Peyer's patch (tissue), 4 donors: ENCODE measurements at places on chromosomes 6 and 20. TPM values are rescaled to one million over a fixed set of nuclear protein-coding genes. Genes with fewer than 3 reads are reported as not detected.

GRCh38 chr6:158910484-158911440 lies 89.2 kb downstream of the RSPH3 start:
- DNase-seq, result no peak

- DNase-seq, result no peak
Measured at GRCh38 chr6:148550569-148550968, 196.3 kb upstream of the UST start.

- DNase-seq, result peak; percentile 10
Measured at GRCh38 chr6:166721576-166721975, 94.5 kb upstream of the RPS6KA2 start.

GRCh38 chr20:40427026-40427425 lies 262.0 kb downstream of the MAFB start:
- DNase-seq, result no peak

Gene ANKRD66
- total RNA-seq, result not detected

Gene CAGE1
- total RNA-seq, result not detected

Gene NRN1
- total RNA-seq, result 1.4 TPM

GRCh38 chr6:15504040-15504495 lies 158.8 kb downstream of the DTNBP1 start:
- no peak for DNase-seq

DNA sequence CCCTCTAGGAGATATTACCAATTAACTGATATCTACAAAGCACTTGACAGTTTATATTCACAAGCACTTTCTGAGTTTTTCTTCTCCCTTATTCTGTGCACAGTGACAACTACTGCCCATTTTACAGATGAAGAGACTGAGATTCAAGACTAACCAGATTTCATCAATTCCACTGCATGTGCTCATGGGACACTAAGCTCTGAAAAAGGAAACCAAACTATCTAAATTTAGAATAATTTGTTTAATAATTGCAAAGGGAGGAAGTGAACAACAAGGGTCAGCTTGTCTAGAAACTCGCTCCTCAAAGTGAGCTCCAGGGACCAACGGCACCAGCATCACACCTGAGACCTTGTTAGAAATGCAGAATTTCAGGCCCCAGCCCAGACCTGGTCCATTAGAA lies 50.8 kb upstream of the MYLIP start:
- no peak for DNase-seq

Gene PRPH2
- total RNA-seq, result 9.9 TPM

- peak; percentile 87 for DNase-seq
Measured at GRCh38 chr6:113642714-113643406, 214.3 kb upstream of the MARCKS start.

GRCh38 chr20:1381753-1382591 lies 10.9 kb downstream of the FKBP1A start:
- no peak for DNase-seq

DNA sequence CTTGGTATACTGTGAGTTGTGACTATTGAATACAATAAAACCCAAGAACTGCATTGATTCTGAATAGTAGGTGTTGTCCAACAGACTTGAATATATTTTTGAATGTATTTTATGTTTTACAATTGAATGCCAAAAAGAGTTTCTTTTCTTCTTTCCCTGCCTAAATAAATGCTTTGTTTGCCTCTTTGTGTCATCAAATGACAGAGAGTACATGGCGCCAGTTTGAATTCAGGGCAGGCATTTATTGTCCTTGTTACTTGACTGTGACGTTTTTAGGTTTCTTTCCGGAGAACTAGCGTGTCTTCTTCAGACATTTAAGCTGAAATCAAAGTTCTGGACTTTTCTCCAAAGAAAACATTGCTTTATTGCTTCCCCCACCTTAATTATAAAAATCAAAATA lies 16.6 kb downstream of the KIF3B start:
- DNase-seq, result no peak

Gene QRSL1
- 14.7 TPM for total RNA-seq

GRCh38 chr6:66558189-66558588 lies 851.2 kb upstream of the EYS start:
- no peak for DNase-seq

GRCh38 chr20:23200413-23200812 lies 114.3 kb upstream of the CD93 start:
- DNase-seq, result no peak

- peak; percentile 36 for DNase-seq
Measured at GRCh38 chr6:170062209-170062914, 228.5 kb downstream of the DLL1 start.

DNA sequence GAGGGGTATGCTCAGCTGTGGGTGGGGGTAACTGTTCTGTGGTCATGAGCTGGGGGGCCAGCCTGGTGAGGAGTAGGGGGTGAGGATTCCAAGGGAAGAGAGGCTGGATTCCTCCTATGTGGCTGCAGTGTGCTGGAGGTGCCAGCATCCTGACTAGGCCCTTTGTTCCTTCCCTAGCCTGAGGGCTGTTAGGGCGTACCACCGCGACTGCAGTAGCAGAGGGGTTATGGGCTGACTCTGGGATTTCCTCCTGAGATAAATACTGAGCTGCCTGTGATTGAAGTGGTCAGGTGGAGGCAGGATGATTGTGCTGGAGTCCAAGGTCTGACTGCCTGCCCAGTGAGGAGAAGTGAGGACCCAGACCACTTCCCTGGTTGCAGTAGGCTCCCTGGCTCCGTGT lies 205.3 kb downstream of the ADGRG6 start:
- no peak for DNase-seq

GRCh38 chr20:21190869-21191268 lies 65.0 kb downstream of the KIZ start:
- no peak for DNase-seq

Gene RAB5IF
- total RNA-seq, result 113 TPM

Gene CEP250
- 26.1 TPM for total RNA-seq

Gene KPNA5
- total RNA-seq, result 3.4 TPM

Gene DAAM2
- total RNA-seq, result 22.0 TPM

DNA sequence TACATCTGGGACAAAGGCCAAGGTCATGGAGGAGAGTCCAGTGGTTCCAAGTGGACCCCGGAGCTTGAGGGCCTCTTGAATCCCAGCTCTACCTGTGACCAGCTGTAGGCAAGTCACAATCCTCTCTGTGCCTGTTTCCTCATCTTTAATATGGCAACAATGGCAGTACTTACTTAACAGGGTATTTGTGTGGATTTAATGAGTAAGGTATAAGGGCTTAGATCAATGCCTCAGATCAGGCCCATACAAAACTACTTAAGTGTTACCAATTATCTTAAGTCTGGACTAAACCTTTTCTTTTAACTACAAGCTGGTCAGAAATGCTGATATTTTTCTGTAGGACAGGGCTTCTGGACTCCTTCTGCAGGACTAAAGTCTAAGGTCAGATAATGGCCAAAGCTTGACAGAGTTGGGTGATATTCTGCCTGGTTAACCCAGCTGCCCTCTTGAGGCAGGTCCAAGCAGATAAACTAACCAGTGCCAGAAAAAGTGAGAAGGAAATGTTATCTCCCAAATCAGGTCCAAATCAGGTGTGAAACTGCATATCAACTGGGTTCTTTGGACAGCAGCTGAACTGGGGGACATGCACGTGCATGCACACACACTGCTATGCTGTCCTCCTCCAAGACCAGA lies 2.2 kb downstream of the SULF2 start:
- DNase-seq, result no peak

Gene GGTLC1
- total RNA-seq, result not detected

DNA sequence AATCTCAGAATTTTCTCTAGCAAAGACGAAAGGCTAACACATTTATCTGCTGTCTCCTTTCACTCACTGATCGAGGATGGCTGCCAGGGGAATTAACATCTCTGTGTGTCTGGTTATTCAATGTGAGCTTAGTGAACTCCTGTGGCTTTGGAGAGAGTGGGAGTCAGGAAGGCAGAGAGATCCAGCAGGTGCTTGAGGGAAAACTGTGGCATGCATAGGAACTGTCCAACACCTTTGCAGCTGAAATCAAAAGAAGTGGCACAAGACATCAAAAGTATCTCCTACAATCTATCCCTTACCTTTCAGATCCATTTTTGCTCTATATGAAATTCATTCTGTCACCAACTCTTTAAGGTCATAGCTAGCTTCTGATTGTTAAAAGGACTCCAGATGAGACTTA lies 11.8 kb upstream of the FAM184A start:
- DNase-seq, result no peak

GRCh38 chr20:11844691-11845090 lies 73.0 kb upstream of the BTBD3 start:
- no peak for DNase-seq

GRCh38 chr6:80939898-80940297 lies 812.6 kb downstream of the TENT5A start:
- no peak for DNase-seq

- no peak for DNase-seq
Measured at GRCh38 chr6:52562911-52563310, 13.9 kb downstream of the TRAM2 start.

- DNase-seq, result no peak
Measured at GRCh38 chr20:37382482-37383120, 36.7 kb downstream of the SRC start.

DNA sequence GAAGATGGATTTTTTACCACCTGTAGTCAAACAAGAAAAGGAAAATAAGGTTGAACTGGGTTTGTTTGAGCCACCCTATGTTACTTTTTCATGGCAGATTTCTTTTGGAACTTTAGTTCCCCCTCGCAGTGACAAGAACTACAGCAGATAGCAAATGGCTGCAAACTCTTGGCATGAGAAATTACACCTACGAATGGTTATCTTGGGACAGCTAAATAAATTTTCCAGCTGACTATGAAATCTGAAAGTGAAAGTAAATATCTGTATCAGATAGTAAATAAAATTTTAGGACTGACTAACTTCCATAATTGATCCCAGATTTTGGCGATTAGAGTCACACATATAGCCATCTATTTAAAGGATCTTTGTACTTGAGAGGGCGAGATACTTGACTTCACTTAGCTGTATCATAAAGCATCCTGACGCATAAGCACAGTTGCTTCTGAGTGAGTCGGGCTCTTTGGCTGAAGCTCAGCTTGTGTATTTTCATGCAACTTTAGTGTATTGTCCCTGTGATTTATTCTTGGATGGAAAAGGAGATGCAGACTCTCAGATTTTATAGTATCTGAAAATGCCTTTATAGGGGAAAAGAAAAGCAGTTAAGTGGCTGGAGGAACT lies 125.3 kb upstream of the B3GAT2 start:
- DNase-seq, result no peak

Gene ARMH2
- total RNA-seq, result not detected

- DNase-seq, result no peak
Measured at GRCh38 chr6:25050356-25050755, 114.6 kb upstream of the RIPOR2 start.

Gene CST4
- total RNA-seq, result not detected

GRCh38 chr6:150452428-150453243 lies 83.8 kb downstream of the IYD start:
- DNase-seq, result no peak

DNA sequence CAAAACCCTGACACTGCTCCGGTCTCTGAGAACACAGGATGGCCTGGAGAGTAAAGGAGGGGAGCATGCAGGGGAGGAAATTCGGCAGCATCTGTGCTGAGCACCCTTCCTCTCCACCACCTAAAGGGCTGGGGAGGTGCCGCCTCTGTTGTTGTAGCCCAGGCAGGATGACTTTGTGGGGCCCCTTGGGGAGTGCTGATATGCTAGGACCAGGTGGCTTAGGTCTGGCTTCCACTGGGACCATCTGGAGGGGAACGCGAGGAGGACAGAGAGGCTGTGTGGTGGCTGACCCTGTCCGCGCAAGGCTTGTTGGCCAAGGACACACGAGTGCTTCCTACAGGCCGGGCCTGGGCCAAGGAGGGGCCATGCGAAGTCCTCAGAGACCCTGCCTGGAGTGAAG lies 9.9 kb upstream of the RPS6KA2 start:
- DNase-seq, result no peak

Gene TNNC2
- not detected for total RNA-seq

Gene MUC22
- total RNA-seq, result not detected

GRCh38 chr6:137798846-137799245 lies 68.2 kb upstream of the TNFAIP3 start:
- no peak for DNase-seq

GRCh38 chr20:24739746-24740145 lies 209.3 kb upstream of the CST7 start:
- DNase-seq, result no peak

DNA sequence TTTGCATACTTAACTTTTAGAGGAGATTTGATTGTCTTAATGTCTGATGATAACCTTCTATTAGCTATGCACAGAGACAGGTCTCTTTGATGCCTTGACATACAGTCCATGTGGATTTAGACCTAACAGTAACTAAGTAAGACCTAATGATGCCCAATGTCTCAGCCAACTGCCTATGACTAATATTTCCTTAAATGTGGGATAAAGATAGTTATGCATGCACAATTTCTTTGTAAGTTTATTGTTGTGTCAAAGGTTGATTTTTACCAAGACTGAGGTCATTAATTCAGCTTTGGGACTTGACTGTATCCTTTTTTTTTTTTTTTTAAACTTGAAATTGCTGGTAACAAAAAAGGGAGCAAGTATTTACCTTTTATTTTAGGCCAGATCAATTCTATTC lies 450.0 kb downstream of the HAO1 start:
- no peak for DNase-seq

- no peak for DNase-seq
Measured at GRCh38 chr6:98769546-98769945, 64.8 kb upstream of the POU3F2 start.

Gene HLA-DRA
- total RNA-seq, result 354 TPM

DNA sequence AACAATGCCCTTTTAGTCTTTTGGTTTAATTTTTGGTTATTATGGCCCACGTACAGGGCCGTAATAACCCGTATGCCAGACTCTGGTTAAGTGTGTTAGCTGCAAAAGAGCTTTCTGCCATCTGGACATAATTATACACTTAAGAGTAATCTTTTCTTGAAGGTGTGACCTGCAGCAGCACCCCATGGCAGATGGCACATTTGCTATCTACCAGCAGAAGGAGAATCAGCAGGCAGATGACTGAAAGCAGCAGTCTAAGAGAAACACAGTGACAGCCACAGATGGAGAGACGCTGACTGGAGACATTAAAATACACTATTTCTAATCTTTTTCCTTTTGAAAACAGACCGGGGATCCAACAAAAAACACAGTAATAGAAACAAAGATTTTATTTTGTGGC lies 18.7 kb downstream of the ASF1A start:
- DNase-seq, result no peak

DNA sequence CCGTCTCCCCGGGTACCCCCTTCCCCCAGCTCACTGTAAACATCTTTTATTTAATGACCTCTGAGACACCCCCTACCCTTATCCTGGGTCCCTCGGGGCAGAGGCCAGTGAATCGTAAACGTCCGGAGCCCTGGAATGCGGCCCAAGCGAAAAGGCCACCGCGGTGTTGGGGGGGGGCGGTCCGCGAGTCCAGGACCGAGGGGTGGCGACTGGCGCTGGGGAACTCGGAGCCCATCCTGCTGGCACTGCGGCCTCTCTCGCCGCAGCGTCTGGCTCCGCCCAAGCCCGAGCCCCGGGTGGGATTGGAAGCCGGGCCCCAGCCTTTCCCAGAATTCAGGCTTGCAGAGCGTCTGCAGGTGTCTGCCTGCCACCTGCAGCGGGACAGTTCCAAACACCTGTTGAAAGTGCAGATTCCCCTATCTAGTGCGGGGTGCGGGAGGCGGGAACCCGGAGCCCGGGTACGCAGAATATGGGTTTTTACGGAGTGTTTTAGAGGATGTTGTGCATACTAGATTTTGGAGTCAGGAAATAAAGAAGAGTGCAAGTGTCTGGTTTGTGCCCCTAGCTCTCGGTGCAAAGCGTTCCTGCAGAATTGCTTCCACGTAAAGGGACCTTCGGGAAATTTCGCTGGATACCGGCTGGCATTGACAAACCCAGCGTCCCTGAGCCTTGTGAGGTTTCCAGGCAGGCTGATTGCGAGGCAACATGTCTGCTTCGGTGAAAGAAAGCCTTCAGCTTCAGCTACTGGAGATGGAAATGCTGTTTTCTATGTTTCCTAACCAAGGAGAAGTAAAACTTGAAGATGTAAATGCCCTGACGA lies 800 bp downstream of the RWDD2A start:
- peak; percentile 57 for DNase-seq

- DNase-seq, result no peak
Measured at GRCh38 chr6:167968091-167968490, 29.4 kb upstream of the KIF25 start.
